ENCODE measurements at places on chromosomes 6 and 20. TPM values are rescaled to one million over a fixed set of nuclear protein-coding genes. Genes with fewer than 3 reads are reported as not detected.
A peak's percentile ranks its signal among the peaks of the same experiment; 100 is the strongest.

GRCh38 chr20:16273812-16274555 lies 299.3 kb downstream of the KIF16B start:
- DNase-seq = no peak

GRCh38 chr20:2763186-2763585 lies 37.2 kb downstream of the CPXM1 start:
- DNase-seq = no peak

DNA sequence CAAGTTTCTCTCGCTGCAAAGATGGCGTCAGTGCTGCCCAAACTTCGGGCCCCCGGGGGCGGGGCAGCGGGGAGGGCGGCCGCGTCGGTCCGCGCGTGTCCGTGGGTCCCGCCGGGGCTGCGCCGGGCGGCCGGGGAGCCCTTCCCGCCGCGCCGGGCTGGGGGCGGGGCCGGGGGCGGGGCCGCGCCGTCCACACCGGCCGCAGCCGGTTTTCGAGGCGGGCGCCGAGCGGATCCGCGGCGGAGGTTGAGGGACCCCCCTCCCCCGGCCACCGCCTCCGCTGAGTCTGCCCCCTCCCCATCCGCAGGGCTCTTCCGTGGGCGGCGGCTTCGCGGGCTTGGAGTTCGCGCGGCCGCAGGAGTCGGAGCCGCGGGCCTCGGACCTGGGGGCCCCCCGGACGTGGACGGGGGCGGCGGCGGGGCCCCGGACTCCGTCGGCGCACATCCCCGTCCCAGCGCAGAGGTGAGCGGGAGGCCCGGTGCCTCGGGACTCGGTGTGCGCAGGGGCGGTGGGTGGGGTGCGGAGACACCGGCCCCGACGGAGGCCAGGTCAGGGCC lies 572 bp downstream of the SLC2A4RG start:
- no peak for DNase-seq

- no peak for DNase-seq
These were observed 192.3 kb upstream of the THBS2 start for GRCh38 chr6:169445661-169446581.

DNA sequence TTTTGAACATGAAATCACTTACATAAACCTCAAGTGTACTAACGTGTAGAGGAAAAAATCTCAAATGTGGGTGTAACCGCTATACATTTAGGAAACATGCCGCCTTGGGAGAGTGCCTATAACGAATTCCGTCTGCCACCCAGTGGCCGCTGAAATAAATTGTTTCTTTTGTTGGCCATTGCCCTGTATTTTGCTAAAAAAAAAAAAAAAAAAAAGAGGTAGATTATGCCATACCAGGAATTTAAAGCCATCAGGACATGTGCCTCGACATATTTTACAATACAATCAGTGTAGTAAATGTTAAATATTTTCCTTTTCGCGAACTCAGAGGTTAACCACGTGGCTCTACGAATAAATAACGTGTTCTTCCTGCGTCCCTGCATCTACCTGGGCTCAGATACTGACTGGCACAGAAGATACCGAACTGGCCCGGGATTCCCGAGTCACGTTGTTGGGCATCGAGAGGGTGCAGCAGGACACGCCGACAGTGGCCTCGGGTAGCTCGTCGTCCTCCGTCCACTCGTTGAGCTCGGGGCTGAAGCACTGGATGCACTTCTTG lies 14.3 kb downstream of the KLHL31 start:
- peak; percentile 81 for DNase-seq

DNA sequence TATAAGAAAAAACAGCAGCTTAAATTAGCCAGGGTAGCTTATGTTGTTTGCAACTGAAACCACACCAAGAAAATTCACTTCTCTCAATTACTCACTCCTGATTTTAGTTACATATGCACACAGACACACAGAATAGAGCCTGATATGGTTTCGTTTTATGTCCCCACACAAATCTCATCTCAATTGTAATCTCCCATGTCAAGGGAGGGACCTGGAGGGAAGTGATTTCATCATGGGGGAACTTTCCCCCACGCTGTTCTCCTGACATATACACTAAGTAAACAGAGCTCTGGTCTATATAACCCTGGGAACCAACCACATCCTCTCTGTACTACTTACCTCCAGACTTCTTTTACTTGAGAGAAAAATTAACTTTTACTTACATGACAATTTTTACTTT lies 9.8 kb downstream of the OR12D1 start:
- DNase-seq = no peak

GRCh38 chr20:17749978-17750721 lies 50.4 kb downstream of the BANF2 start:
- DNase-seq = no peak

The IMPG1 gene
- not detected for polyA plus RNA-seq

DNA sequence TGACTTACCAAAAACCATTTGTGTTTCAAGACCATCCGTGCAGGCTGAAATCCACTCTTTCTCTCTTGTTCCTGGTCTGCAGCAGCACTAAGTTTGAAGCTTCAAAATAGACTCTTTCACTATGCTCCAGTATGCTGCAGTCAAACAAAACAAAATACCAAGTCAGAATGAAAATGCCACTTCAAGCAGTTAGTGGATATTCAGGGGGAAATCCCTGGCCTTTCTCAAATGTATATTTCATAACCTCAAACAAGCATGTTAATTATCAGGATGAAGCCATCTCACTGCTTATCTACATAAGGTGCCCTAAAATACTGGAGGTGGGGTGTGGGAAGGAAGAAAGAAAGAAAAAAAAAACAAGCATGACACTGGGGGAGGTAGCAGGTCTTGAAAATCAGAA lies 103.5 kb downstream of the ATXN1 start:
- no peak for DNase-seq

All from urinary bladder (tissue), 4 donors.